Esophagus squamous epithelium (tissue), 5 donors: ENCODE measurements at places on chromosomes 5 and 9. TPM values are rescaled to one million over a fixed set of nuclear protein-coding genes. Genes with fewer than 3 reads are reported as not detected.

DNA sequence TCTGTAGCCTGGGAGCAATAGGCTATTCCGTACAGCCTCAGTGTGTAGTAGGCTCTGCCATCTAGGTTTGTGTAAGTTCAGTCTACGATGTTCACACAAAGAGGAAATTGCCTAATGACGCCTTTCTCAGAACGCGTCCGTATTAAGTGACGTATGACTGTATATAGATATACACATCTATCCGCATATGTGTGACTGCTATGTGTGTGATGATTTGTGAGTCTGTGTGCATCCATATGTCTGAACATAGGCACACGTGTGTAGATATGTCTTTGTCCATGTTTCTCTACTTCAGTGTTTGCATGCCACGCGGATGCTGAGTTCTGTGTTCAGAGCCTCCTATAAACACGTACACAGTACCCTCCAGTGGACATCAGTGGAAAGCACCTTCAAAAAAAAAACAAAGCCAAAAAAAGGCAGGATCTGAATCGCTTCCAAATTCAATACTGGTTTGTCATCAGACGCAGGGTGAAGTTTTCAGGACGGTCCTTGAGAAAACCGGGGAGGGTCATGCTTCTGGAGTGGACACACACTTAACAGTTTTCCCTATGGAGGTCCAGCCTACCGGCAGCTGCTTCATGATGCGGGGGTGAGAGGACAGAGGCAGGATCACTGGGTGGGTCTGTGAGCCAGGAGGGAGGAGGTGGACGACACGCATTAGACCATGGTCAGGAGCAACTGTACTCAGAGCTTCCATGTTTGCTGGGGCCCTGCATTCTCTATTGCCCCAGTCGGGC is 29.5 kb upstream of the ALDH1B1 start:
- no peak overlapping the region for H3K27ac ChIP-seq
- H3K4me1 ChIP-seq = no peaks in the 10 kb centered on the region
- H3K4me3 ChIP-seq = no peak overlapping the region
- no peaks in the 10 kb centered on the region for H3K27me3 ChIP-seq
- H3K36me3 ChIP-seq = no peaks in the 10 kb centered on the region
- peak; percentile 7 for DNase-seq

DNA sequence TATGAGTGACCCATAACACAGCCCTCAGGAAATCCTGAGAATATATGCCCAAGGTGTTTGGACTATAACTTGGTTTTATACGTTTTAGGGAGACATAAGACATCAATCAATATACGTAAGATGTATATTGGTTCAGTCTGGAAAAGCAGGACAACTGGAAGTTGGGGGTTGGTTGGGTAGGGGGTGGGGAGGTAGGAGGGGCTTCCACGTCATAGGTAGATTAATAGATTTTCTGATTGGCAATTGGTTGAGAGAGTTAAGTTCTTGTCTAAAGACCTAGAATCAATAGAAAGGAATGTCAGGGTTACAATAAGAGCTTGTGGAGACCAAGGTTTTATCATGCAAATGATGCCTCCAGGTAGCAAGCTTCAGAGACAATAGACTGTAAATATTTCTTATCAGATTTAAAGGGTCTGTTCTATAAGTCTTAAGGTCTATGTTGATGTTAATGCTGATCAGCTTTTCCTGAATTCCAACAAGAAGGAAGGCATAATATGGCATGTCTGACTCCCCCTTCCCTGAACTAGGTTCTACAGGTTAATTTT is 2267.7 kb upstream of the ACO1 start:
- no peaks in the 10 kb centered on the region for H3K4me1 ChIP-seq
- DNase-seq = no peak
- no peaks in the 10 kb centered on the region for H3K27me3 ChIP-seq

GRCh38 chr9:9410736-9411135 is 1202.1 kb downstream of the PTPRD start:
- H3K36me3 ChIP-seq = no peaks in the 10 kb centered on the region
- DNase-seq = no peak
- no peak overlapping the region for H3K27ac ChIP-seq
- H3K27me3 ChIP-seq = no peaks in the 10 kb centered on the region

DNA sequence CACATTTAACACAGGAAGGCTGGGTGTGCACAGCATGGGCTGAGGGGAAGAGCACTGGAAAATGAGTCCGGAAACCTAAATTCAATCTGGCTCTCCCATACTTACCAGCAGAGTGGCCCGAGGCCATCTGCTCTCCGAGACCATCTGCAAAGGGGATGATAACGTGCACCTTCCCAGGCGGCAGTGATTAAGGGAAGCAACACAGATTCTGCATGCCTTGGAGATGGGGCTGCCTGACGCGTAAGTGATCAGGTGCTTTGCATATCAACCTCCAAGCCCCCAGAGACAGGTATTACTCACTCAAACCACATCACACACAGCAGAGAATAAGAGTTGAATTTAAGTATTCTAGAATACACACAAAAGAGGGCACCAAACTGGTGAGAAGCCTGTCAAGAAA is 9.1 kb downstream of the EPB41L4B start:
- H3K36me3 ChIP-seq = no peaks in the 10 kb centered on the region
- H3K27me3 ChIP-seq = no peaks in the 10 kb centered on the region
- no peak for DNase-seq
- H3K27ac ChIP-seq = no peak overlapping the region
- no peak overlapping the region for H3K4me3 ChIP-seq

GRCh38 chr5:19532936-19533335 is 455.1 kb downstream of the CDH18 start:
- H3K27ac ChIP-seq = no peak overlapping the region
- no peak overlapping the region for H3K4me3 ChIP-seq
- H3K4me1 ChIP-seq = no peaks in the 10 kb centered on the region
- no peak for DNase-seq

- peaks cover 11% of the 10 kb centered on the region for H3K4me1 ChIP-seq
- no peak overlapping the region for H3K4me3 ChIP-seq
- DNase-seq = no peak
- no peaks in the 10 kb centered on the region for H3K36me3 ChIP-seq
Observed at GRCh38 chr5:71884926-71885325, 165.9 kb downstream of the CARTPT start.

- H3K4me3 ChIP-seq = no peak overlapping the region
- H3K4me1 ChIP-seq = no peaks in the 10 kb centered on the region
- no peaks in the 10 kb centered on the region for H3K36me3 ChIP-seq
Observed at GRCh38 chr5:35129276-35129675, 81.5 kb upstream of the AGXT2 start.

- no peaks in the 10 kb centered on the region for H3K27me3 ChIP-seq
- no peak overlapping the region for H3K27ac ChIP-seq
- no peaks in the 10 kb centered on the region for H3K4me1 ChIP-seq
- no peak overlapping the region for H3K4me3 ChIP-seq
- no peak for DNase-seq
Observed at GRCh38 chr5:41176952-41177351, 36.4 kb downstream of the C6 start.

GRCh38 chr5:115033861-115034260 is 135.8 kb downstream of the TRIM36 start:
- no peak overlapping the region for H3K4me3 ChIP-seq
- H3K4me1 ChIP-seq = no peaks in the 10 kb centered on the region
- no peaks in the 10 kb centered on the region for H3K27me3 ChIP-seq
- H3K36me3 ChIP-seq = no peaks in the 10 kb centered on the region

DNA sequence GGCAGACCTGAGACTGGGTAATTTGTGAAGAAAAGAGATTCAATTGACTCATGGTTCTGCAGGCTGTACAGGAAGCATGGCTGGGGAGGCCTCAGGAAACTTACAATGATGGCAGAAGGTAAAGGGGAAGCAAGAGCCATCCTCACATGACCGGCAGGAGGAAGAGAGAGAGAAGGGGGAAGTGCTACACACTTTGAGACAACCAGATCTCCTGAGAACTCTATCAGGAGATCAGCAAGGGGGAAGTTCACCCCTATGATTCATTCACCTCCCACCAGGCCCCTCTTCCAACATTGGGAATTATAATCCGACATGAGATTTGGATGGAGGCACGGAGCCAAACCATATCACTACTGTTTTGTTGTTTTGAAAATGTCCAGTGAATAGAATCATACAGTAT is 110.2 kb downstream of the DAPK1 start:
- H3K4me3 ChIP-seq = no peak overlapping the region
- no peaks in the 10 kb centered on the region for H3K4me1 ChIP-seq
- no peaks in the 10 kb centered on the region for H3K36me3 ChIP-seq
- H3K27ac ChIP-seq = no peak overlapping the region
- H3K27me3 ChIP-seq = peaks cover 5% of the 10 kb centered on the region
- no peak for DNase-seq

GRCh38 chr5:127583866-127584265 is 65.0 kb upstream of the CTXN3 start:
- no peaks in the 10 kb centered on the region for H3K27me3 ChIP-seq
- H3K4me1 ChIP-seq = no peaks in the 10 kb centered on the region
- DNase-seq = no peak
- H3K36me3 ChIP-seq = no peaks in the 10 kb centered on the region

DNA sequence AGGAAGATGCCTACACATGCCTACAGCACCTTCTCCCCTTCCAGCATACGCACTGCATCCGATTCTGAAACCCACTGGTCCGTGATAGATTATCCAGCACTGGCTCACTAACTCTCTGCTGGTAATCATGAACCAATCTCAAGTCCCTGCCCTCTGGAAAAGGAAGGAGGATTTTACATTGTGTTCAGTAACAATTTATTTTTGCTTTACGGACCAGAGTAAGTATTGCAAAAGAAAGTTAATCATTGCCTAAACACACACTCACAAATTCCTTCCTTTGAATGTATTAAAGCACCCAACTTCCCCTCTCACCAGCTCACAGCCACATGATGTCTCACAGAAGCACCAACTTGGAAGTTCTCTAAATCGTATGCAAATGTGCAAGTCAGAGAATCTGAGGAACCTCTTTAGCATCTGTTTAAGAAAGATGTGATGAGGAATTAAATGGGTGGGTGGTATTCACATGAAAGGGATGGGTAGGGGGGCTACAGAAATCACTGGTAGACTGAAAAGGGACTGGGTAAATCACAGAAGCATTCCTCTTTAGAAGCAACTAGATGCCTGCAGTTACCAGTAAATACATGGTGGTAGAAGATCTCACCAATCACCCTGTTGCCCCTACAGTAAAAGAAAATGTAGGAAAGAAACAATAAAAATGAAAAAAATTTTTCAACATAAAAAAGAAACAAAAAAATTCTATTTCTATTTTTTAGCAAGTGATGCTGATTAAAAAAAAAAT is 8.4 kb downstream of the GNAQ start:
- no peaks in the 10 kb centered on the region for H3K27me3 ChIP-seq
- no peak overlapping the region for H3K27ac ChIP-seq
- H3K36me3 ChIP-seq = no peaks in the 10 kb centered on the region
- H3K4me3 ChIP-seq = no peak overlapping the region

- no peak overlapping the region for H3K27ac ChIP-seq
- H3K27me3 ChIP-seq = no peaks in the 10 kb centered on the region
- H3K4me3 ChIP-seq = no peak overlapping the region
Observed at GRCh38 chr9:131695836-131696460, 43.9 kb downstream of the RAPGEF1 start.

GRCh38 chr5:124706729-124707361 is 39.6 kb downstream of the ZNF608 start:
- H3K27me3 ChIP-seq = no peaks in the 10 kb centered on the region
- peak overlapping the region; percentile 29 for H3K27ac ChIP-seq
- H3K4me3 ChIP-seq = peak overlapping the region; percentile 5
- DNase-seq = no peak

RAD17 gene
- total RNA-seq = 11.3 TPM

PFN3 gene
- not detected for total RNA-seq

HAVCR2 gene
- total RNA-seq = 5.3 TPM

TESK1 gene
- 22.1 TPM for total RNA-seq

CCDC107 gene
- 11.0 TPM for total RNA-seq

KIF4B gene
- not detected for total RNA-seq
